ENCODE measurements at places on chromosomes 12 and 14.

- no peak for DNase-seq
These were observed 733 bp upstream of the PPFIBP1 start for GRCh38 chr12:27523305-27523641.

DNA sequence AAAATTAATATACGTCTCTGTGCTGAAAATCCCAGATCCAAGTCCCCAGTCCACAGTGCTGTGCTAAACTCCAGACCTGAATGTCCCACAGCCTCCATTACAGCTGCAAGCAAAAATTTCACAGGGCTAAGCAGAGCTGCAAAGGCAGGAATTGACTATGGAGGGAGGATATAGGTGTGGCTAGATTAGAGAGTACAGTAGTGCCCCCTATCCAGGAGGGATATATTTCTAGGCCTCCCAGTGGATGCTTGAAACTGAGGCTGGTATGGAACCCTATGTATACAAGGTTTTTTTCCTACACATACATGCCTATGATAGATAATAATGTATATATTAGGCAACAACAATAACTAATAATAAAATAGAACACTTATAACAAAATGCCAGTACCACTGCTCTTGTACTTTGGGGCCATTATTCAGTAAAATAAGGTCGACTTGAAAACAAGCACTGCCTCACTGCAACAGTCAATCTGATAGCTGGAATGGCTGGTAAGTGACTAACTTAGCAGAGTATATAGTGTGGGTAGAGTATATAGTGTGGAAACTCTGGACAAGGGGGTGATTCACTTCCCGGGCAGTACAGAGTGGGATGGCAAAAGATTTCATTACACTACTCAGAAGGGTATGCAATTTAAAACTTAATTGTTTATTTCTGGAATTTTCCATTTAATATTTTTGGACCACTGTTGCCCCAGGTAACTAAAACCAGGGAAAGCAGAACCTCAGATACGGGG is 82.7 kb downstream of the C14orf132 start:
- no peak for DNase-seq

DNA sequence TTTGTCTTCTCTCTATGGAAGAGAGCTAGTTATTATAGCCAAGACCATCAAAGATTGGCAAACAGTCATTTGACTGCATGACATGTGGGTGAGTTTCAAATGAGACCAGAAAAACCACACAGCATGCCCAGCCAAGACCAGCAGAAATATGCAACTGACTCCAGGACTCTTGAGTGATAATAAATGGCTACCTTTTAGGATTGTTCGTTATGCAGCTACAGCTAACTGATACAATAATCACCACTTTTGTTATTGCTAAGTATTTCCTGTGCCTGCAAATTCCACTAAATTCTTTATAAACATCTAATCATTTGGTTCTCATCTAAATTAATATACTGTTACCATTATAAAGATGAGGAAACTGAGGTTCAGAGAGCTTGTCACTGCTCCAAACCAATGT is 528.4 kb upstream of the TBX3 start:
- DNase-seq = no peak

GRCh38 chr12:96084624-96085023 is 49.2 kb upstream of the LTA4H start:
- DNase-seq = no peak

DNA sequence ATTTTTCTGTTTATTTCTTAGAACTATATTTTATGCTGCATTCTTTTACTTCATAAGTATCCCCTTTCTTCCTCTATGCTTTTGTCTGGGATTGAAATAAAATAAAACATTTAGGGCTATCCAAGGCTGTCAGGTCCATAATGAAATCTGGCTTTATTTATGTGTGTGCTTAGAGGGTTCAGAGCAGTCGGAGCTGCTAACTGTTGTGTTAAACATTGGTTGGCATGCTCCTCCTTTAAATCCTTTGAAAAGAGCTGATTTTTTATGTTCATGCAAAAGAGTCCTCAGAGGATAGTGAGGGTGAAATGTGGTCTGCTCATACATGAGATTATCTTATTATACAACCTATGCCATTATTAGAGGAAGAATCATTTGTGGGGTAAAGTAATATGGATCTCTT is 322.3 kb upstream of the E2F7 start:
- DNase-seq = no peak

DNA sequence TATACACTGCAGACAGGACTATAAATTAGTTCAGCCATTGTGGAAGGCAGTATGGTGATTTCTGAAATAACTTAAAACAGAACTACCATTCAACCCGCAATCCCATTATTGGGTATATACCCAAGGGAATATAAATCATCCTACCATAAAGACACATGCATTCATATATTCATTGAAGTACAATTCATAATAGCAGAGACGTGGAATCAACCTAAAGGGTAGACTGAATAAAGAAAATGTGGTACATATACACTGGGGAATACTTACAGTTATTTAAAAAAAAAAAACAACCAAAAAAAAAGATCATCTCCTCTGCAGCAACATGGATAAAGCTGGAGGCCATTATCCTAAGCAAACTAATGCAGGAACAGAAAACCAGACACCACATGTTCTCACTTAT is 473.9 kb downstream of the TRHDE start:
- DNase-seq = no peak

All from activated T-cell treated with anti-CD3 and anti-CD28 coated beads for 24 hours (primary cell).